ENCODE measurements at places on chromosomes 4 and X. TPM values are rescaled to one million over a fixed set of nuclear protein-coding genes. Genes with fewer than 3 reads are reported as not detected.

The EXOC1L gene
- total RNA-seq: not detected

The SH3RF1 gene
- total RNA-seq: 25.8 TPM

The PCSK1N gene
- total RNA-seq: 12.4 TPM

The TMPRSS11D gene
- not detected for total RNA-seq

The ACSL4 gene
- 66.9 TPM for total RNA-seq

The PPBP gene
- total RNA-seq: not detected

The BRCC3 gene
- 16.3 TPM for total RNA-seq

The PDS5A gene
- total RNA-seq: 46.7 TPM

The COL25A1 gene
- total RNA-seq: 0.65 TPM

The PAGE2 gene
- not detected for total RNA-seq

The NHSL2 gene
- 1.0 TPM for total RNA-seq

All from epithelial cell of proximal tubule (primary cell).